ENCODE measurements at places on chromosomes 1 and 21.
A peak's percentile ranks its signal among the peaks of the same experiment; 100 is the strongest.

- no peak for DNase-seq
Observed at GRCh38 chr1:77614037-77614436, 68.4 kb downstream of the ZZZ3 start.

GRCh38 chr1:223242971-223243370 is 99.9 kb upstream of the TLR5 start:
- no peak for DNase-seq

- DNase-seq = peak; percentile 78
Observed at GRCh38 chr1:29271724-29272123, 35.4 kb downstream of the PTPRU start.

GRCh38 chr1:63454269-63454668 is 68.8 kb downstream of the ITGB3BP start:
- peak; percentile 67 for DNase-seq

DNA sequence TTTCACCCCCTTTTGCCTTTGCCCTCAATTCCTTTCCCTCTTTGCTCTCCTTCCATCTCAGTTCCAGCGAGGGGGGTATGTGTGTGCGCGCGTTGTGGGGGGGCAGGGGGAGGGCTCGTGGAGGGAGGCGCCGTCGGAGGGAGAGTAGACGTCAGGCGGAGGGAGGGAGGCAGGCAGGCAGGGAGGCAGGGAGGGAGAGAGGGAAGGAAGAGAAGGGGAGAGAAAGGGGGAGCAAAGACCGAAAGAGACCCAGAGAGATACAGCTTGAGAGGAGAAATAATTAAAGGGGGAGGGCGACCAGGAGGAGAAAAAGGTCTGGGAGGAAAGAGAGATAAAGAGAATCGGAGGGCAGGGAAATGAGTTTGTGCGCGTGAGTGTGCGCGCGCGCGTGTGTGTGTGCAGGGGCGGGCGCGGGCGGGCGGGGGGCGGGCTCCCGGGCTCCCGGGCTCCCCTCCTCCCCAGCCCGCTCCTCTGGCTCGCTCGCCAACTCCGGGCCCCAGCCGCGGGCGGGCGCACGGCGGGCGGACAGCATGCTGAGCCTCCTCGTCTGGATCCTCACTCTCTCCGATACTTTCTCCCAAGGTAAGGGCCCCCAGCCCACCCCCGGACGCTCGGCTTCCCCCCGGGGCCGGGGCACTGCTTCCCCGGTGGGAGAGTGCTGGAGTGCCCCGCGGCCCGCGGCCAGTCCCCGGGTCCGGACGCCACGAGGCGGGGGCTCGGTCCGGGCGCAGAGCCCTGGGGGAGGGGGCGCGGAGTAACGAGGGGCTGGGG is at the start of gene KIRREL1:
Gene KIRREL1, plus strand, starts transcription at position 499 of the 771 bp plus-strand sequence. Its CDS starts 32 bp downstream, at position 531.
- DNase-seq = peak; percentile 77

DNA sequence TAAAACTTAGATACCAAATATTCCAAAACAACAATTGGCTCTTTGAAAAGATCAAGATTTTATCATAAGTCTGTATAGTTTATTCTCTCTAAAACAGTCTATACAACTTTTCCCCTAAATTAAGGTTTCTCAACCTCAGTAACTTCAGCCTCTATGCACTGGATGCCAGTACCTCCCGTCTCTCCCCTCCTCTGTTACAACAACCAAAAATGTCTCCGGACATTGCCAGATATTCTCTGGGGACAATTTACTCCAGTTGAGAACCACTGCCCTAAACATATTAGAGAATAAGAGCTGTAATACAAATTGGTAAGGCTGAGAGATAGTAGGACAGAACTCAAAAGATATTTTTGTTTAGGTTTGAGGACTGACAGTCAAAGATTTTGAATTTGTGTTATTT is 71.6 kb downstream of the TMEM200B start:
- no peak for DNase-seq

- no peak for DNase-seq
Observed at GRCh38 chr1:99369154-99369553, 104.9 kb downstream of the PLPPR4 start.

DNA sequence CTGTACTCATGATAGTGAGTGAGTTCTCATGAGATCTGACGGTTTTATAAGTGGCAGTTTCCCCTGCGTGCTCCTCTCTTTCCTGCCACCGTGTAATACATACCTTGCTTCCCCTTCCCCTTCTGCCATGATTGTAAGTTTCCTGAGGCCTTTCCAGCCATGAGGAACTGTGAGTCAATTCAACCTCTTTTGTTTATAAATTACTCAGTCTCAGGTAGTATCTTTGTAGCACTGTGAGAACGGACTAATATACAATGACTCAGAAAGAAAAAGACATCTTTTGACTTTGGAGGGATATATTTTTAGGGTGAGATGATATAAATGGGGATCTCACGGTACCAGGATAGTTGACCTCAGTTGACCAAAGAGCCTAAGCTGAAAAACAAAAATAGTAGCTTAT is 74.7 kb upstream of the BACH1 start:
- DNase-seq = no peak

GRCh38 chr21:34998176-34998575 is 50.9 kb downstream of the RUNX1 start:
- DNase-seq = no peak

- no peak for DNase-seq
Observed at GRCh38 chr1:88013485-88013884, 670.6 kb upstream of the PKN2 start.

DNA sequence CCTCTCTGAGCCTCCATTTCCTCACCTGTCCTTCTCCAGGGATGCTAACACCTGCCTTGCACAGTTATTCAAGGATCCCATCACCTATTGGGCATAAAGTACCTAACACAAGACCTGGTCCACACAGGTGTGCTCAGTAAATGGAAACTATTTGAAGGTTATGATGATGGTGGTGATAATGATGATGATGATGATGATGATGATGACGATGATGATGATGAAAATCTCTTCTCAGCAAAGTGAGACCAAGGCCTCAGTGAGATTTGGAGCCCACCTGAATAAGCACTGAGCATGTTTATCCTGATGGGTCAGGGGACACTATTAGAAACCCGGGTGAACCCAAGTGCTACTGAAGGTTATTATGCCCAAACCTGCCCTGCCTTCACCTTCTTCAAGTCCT is 100.7 kb downstream of the DMRTA2 start:
- no peak for DNase-seq

Data from choroid plexus epithelial cell (primary cell).